ENCODE measurements at places on chromosomes 6 and 20. TPM values are rescaled to one million over a fixed set of nuclear protein-coding genes. Genes with fewer than 3 reads are reported as not detected.

SMPDL3A gene
- 2.1 TPM for total RNA-seq

TRIM10 gene
- not detected for total RNA-seq

DNA sequence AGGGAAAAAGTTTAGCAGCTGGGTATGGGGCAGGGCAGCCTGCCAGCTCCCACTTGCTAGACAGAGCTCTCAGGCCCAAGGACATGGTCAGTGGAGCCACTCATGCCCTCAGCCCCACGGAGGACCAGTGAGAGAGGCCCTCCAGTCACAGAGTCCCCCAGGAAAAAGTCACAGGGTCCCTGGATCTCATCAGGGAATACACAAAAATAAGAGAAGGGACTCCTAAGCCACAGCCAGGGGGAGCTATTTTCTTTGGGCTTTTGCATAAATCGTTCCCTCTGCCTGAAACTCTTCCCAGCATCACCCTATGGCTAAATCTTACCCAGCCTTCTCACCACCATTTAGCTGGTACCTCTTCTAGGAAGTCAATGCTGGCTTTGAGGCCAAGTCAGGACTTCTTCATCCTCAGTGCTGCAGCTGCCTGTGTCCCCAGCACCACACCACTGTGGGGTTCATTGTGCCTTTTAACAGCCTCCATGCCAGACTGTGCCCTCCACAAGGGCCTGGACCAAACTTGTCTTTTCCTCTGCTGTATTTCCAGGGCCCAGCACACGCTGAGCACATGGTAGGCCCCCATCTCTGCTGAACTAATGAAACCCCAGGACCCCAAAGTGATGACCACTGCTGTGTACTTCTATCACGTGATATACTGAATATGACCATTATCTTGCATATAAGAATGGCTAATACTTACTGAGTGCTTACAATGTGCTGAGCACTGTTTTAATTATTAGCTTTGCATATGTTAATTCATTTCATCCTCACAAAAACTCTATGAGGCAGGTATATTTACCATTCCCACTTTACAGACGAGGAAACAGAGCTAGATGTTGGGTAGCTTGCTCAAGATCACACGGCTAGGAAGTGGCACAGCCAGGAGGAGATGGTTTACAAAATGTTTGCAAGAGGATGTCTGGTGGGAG is 2.0 kb downstream of the ZNF335 start:
- peak; percentile 47 for DNase-seq

DNA sequence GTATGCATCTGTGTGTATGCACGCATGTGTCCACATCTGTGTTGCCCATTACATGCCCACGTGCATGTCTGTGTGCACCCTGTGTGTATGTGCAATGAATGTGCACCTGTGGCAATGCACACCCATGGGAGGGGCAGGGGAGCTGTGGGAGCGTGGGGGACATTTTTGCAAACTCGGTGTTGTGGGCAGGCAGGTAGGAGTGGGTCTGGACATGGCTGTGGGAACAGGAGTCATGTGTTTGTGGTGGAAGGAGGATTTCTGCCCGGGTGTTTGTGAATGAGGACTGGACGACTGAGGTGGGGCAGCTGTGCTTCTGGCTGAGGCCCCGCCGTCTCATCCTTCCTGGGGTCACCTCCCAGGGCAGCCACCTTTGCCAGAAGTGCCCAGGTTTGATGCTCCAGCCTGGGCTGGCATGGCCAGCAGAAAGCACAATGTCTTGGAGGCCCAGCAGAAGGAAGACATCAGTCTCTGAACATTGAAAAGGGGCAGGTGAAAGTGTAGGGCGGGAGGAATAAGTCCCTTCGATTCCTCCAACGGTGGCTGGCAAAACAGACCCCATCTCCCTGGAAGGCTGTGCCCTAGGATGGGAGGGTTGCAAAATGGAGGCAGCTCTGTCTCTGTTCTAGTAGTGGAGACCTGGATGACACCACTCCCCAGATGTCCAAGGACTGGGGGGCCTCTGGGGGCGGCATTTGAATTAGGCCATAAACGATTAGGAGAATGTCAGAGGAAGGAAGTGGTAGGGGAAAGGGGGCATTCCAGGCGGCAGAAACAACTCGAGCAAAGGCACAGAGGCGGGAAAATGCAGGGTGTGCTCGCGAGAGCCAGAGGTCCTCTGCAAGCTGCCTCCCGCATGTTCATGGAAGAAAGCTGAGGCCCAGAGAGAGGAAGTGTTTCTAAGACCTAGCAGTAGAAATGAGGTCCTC is 19.1 kb upstream of the ARMC12 start:
- DNase-seq: no peak

- DNase-seq: no peak
Observed at GRCh38 chr6:30554404-30554803, 1.9 kb downstream of the GNL1 start.

DNA sequence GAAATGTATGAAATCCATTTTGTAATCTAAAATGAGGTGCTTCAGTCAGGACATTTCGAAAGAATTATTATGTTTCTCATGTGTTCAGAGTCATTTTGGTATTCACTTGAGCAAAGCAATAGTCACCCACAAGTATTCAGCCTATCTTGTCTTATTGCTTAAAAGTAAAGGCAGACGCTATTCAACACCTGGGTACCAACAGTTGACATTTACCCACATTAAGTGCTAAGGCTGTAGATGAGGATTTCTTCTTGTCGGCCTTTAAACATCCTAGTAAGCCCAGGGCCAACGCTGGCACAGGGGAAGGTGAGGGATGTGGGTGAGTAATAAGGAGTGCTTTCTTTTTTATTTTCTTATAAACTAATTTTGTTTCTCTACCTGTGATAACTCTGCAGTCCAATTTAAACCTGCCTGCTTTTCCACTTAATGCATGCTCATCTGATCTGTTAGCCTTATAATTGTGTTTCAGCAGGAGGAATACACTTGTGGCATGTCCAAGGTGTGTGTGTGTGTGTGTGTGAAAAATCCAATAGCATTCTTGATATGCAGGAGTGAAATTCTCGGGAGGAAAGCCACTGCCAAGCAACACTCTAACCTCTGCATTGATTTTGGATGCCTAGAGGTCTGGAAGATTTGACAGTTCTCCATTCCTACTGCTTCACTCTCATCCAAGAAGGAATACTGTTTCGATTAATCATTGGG is 252.0 kb downstream of the SOX4 start:
- DNase-seq: no peak

GRCh38 chr6:44739181-44739580 is 351.7 kb downstream of the CDC5L start:
- no peak for DNase-seq

DNA sequence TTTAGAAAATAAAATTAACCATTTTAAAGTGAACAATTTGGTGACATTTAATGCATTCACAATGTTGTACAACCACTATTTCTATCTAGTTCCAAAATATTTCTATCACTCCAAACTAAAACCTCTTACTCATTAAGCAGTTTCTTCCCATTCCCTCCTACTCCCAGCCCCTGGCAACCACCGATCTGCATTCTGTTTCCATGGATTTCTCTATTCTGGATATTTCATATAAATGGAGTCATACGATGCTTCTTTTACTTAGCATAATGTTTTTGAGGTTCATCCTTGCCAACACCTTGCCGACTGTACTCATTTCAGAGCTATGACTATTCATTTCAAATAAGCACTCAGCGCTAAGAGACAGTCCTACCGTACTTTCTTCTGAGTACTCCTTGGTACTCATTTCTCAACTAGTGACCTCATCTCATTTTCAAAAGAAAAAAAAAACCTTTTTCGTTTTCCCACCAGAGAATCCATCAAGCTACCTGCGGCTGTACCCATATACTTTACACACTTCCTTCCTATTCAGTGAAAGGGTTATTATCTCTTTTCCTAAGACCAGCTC is 259.2 kb downstream of the UTRN start:
- DNase-seq: no peak

- no peak for DNase-seq
Observed at GRCh38 chr20:4476903-4477500, 244.7 kb upstream of the PRND start.

DNA sequence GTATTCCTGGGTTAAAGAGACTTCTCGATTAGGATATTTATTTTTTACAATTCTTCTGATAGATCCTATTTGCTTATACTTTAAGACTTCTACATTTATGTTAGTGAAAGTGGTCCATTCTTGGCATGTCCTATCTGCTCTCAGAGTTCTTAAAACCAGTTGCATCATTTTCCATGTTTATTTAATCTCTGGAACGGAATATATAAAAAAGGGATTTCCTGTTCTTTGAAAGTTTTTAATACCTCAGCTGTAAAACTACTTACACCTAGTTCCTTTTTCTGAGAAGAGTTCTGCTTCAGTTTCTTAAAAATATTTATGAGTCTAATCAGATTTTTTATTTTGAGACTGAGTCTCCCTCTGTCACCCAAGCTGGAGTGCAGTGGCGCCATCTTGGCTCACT is 18.0 kb upstream of the MYL9 start:
- no peak for DNase-seq

All from SJSA1 (cell line).